NCI-H2081 (cell line): ENCODE measurements at places on chromosomes 6 and 20.

DNA sequence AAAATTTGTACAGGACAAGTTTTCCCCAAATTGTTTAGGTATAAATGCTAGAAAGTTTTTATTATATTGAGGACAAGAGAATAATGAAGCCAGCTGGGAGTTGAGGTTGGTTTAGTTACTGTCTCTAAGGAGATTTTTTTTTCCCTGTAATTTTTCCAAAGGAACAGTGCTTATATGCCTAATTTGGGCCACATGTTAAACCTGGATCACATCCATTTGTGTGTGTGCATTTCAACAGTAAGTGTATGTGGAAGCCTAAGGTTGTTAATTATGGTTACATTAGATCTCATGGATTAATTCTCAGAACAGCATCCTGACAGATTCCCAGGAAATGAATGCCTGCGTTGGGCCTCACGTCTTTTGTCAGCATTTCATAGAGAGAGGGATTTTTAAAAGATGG, 4.5 kb downstream of the IGF2R start:
- DNase-seq, result peak; percentile 29

GRCh38 chr6:6596529-6597328, 8.2 kb downstream of the LY86 start:
- no peak for DNase-seq

GRCh38 chr6:51350308-51350904, 531.7 kb downstream of the TFAP2B start:
- DNase-seq, result no peak

DNA sequence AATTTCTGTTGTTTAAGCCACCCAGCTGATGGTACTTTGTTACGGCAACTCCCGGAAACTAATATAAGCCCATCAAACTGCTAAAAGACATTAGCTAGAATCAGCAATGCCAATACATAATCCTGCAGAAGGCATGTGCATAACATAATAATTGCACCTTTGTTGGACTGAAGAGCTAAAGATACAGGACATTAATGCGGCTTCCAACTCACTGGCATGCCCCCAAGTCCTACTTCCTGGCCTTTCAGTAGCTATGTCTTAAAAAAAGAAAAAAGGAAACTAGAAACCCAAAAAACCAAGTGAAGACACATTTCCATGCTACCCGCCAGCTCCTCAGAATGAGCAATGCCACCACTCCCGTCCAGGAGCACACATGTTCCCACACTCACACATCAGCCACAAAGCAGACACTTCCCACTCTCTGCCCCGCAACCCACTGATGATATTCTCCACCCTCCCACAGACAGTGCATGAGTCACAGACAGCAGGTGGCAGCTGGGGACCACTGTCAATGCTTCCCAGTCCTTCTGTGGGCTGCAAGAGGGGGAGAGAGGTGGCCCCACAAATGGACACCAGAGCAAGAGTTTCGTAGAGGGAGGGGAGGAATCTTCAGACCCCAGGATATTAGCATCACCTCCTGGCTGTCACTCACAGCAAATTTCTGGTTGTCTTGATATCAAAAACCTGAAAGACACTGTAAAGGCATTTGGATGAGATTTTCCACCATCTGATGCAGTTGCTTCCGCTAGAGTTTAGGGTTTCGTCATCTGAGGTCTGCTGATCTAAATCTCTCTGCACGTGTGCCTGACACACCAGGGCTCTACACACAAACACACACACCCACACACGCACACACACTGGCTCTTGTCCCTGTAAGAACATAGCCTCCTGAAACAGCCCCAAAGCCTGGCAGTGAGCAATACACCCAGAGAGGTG, 32.8 kb downstream of the GFOD1 start:
- no peak for DNase-seq

GRCh38 chr6:20160541-20161283, 51.6 kb downstream of the MBOAT1 start:
- DNase-seq, result no peak

DNA sequence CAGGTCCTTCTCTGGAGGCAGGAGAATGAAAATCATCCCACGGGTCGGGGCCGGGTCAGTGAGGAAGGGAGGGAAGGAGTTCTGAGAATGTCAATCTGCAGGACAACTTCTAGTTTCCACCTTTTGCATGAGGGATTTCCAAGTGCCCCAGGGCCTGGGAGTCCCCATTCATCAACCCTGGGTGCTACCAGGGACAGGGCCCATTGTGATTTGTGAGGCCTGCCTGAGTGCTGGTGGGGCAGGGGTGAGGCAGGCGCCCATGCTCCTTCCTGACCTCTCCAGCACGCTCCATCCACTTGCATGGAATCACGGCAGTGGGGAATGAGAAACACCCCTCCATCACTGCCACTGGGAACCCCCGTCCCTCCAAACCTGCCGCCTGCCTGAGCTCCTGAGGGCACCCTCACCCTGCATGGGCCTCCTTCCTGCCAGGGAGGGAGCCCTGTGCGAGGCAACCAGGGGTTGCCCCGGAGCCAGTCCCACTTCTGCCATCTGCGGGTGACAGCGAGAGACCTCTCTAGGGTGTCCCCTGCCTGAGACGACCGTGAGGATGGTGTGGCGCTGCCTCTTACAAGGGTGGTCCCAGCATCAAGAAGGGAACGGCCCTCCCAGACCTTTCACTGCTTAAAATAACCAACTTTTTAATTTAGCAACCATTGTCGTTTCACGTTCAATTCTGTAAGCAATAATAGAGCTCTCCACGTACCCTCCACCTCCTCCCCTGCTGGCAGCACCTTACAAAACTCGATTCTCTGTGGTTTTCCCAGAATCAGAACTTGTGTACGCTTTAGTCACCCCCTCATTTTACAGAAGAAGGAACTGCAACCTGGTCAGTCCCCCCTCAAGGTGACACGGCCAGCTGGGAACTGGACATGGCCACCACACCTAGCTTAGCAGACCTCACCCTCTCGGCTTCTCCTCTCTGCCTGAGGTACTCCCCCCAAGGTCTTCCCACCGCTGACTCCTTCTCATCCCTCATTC, 28.6 kb downstream of the PMEPA1 start:
- no peak for DNase-seq

DNA sequence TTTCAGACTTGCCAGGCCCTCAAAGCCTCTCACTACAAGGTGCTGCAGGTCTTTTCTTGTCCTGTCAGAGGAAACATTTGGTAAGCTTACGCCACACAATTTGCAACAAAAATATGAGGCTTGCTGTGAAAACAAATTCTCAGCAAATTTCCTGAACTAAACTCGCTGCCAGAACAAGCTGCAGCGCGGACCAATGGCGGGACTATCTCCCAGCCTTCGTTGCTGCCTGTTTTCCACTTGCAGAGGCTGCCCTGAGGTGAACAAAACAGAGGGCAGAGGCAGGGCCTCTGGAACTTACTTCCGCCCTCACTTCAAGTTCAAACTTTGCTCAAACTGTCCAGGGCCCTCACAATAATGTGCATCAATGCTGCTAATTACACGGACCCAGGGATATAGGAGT, 12.4 kb downstream of the UQCC2 start:
- no peak for DNase-seq

GRCh38 chr6:127148511-127148910, 30.0 kb downstream of the RSPO3 start:
- no peak for DNase-seq

GRCh38 chr20:17442588-17442987, 88.6 kb downstream of the BFSP1 start:
- peak; percentile 11 for DNase-seq

- DNase-seq, result no peak
Measured at GRCh38 chr6:145022199-145022796, 713.0 kb downstream of the EPM2A start.

GRCh38 chr20:40499391-40499790, 189.6 kb downstream of the MAFB start:
- no peak for DNase-seq

DNA sequence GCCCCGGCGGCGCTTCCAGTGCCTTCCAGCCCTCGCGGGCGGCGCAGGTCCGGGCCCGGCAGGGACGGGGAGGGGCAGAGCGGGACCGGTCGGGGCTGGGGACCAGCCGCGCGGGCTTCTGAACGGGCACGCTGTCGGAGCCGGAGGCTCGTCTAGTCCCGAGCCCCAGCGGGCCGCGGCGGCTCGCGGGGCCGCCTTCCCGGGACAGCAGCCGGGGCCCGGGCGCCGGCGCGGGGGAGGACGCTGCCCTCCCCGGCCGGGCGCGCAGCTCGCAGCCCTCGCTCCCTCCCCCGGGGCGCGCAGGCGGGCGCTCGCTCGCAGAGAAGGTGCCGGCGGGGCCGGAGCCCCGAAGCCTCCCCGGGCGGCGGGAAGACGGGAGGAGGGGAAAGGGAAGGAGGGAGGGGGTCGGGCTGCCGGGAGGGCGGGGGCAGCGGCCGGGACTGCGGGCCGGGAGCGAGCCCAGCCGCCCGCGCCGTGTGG, 696 bp upstream of the SIRPA start:
- no peak for DNase-seq

GRCh38 chr20:44097521-44098255, 89.3 kb downstream of the JPH2 start:
- DNase-seq, result no peak

DNA sequence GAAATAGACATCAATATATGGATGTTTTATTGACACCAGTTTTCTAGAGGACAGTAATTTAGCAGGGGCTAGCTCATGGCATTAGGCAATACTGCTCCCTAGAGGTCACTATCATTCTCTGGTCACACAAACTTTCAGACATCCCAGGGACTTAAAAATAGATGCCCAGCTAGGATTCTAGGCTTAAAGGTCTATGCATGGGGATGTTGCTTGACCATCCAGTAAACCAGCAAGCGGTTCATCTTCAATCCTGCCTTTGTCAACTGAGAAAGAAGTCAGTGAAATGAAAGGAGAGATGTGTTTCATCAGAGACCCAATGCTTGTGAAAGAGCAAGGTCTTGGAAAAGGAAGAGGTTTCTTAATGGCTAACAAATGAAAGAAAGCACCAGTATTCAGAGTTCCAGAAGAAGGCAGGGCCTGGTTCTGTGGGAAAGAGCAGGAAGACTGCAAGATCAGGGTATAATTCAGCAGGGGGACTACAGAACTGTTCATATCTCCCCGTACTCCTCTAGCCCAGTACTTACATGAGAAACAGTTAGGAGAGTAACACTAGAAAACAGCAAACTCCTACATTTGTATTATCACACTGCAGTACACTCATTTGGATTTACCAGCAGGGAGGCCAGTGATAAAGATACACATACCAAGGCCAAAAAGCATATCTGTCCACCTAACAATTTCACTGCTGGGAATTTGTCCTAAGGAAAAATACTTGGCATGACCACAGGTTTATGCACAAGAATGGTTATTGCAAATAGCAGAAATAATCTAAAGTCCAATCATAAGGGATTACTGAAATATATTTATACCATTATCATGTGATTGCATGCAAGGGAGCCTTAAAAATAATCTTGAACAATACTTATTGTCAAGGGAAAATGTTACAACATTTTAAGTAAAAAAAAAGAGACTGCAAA, 151.4 kb upstream of the LAMA2 start:
- peak; percentile 40 for DNase-seq

GRCh38 chr6:92329208-92329847, 1090.0 kb downstream of the EPHA7 start:
- no peak for DNase-seq
